Neuronal stem cell (in vitro differentiated cells): ENCODE measurements at places on chromosomes 7 and 10.

DNA sequence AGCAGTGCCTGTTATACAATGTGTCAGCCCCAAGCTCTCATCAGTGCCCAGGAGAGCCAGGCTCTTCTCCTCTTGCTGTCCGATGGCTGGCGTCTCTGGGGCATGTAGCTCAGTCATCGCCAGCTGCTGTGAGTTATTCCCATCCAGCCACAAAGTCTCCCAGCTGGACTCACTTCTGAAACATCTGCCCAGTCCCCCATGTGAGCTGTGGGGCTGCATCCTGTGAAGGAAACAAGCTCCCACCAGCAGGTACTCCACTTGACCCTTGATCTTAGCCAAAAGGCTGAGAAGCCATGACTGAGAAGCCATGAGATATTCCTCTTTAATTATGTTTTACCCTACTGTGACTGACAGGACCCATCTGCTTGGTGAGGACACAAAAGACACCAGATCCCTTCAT lies 212.7 kb upstream of the IGFBP3 start:
- no peak for DNase-seq

DNA sequence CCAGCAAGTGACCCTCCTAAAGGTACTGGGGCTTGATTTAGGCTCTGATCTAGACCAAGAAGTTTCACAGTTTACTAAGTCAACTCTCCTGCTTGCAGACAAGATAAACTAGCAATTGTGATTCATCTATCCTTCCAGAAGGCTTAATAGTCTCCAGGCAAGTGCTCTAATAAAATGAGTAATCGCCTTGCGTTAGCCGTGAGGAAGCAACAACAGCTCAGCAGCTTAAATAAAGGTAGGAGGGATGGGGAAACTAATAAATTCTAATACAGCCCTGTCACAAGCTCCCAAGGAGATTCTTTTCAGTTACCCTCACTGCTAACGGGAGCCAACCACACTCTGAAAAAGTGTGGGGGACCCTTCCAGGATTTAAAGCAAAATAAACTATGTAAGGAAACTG lies 48.4 kb downstream of the FRMD4A start:
- DNase-seq: no peak

DNA sequence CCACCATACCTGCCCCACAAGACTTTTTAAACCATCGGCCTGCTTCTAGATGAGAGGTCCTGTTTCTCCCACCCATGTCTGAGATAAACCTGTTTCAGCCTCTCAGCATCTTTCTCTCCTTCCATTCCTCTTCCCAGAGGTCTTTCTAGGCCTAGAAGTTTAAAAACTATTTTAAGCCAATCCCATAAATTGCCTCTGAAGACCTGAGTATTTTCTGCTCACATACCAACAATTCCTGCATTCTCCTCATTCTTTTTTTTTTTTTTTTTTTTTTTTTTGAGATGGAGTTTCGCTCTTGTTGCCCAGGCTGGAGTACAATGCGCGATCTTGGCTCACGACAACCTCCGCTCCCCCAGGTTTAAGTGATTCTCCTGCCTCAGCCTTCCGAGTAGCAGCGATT lies 262.9 kb upstream of the AUTS2 start:
- no peak for DNase-seq

DNA sequence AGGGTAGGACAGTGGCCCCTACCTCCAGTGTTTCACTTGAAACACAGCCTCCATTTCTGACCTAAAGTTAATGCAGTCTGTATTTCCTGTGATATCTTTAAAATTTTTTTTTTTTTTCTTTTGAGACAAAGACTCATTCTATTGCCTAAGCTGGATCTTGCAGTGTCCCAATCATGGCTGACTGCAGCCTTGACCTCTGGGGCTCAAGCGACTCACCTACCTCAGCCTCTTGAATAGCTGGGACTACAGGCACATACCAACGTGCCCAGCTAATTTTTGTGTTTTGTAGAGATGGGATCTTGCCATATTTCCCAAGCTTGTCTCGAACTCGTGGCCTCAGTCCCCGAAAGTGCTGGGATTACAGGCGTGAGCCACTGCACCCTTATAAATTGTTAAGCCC lies 16.7 kb upstream of the MGAM2 start:
- DNase-seq: no peak

GRCh38 chr7:110881721-110882120 lies 209.2 kb upstream of the LRRN3 start:
- no peak for DNase-seq

DNA sequence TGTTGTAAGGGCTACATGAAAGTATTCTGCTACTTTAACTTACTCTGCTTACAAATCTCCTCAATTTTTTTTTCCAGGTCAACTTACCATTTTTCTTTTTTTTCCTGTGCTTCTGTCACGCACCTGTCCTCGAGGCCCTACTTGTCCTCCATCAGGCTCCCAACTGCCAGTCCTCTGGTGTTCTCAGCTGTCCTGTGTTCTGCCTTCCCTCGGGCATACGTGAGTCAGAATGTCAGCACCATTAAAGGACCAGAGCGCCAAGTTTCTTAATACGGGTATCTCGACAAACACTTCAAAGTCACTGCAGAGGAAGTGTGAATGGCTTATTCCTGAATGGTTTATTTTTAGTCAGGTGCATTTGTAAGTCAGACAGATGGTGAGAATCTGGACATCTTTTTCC lies at the start of gene TEX47:
Gene TEX47 (minus strand): TSS at position 185 of the 400 bp plus-strand sequence. CDS start 795 bp downstream, outside the sequence.
- DNase-seq: no peak

DNA sequence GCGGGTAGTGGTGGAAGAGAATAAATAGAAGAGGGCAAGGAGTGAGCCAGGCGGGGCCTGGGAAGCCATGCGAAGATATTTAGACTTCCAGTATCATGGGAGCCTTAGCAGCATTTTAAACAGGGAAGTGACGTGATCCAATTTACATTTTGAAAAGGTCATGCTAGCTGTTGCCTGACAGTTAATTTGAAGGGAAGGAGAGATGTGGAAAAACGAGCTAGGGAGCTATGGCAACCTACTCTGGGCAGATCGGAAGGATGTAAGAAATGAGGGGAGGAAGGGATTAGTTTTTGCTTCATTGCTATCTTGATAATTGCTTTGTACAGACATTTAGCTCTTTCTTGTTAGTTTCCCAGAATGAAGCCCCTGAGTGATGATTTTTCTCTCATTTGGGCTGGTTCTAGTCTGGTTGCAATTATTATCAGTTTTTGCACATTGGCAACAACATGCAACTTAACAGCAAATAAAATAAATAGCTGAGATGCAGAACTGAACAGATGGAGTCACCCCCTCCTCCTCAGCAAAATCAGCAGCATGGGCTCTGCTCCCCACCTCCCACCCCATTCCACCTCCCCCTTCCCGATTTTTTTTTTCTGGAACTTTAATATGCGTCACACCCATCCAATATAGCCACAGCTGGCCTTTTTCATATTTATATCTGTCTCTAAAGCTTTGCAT lies 13.0 kb upstream of the CALU start:
- DNase-seq: no peak

GRCh38 chr7:107115762-107116540 lies 52.9 kb upstream of the HBP1 start:
- no peak for DNase-seq

DNA sequence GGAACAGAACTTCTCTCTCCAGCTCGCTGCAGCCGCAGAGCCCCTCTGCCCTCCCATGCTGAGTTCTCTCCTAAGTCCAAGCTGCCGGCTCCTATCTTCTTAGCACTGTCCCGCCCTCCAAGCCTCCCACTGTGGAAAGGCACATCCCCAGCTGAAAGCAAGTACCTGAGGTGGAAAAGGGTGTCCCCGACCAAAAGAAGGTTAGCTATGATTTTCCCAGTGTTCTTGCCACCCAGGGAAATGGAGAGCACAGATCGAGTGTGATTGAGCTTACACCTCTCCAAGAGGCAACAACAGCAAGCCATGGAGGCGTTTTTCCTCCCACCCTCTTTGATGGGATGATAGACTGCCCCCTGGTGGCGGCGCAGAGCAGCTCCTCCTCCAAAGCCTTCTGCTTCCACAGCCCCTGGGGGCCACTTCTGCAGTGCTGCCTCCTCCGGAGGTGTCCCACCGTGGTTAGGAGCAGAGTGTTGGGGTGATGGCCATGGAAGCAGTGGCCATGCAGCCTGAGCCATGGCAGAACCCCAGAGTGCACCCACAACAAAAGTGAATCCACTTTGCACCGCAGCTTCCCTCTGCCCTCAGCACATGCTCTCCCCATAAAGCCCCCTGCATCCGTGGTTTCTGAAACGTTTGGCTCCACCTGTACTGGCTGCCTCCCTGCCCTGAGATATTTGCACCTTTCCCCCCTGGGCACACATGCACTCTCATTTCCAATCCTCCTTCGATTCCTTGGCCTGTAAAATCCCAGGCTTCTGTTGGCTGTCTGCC lies 143.1 kb upstream of the STK17A start:
- peak; percentile 44 for DNase-seq
